ENCODE measurements at places on chromosomes 6 and 20.

- no peak for DNase-seq
Observed at GRCh38 chr6:84696166-84696565, 68.2 kb downstream of the TBX18 start.

DNA sequence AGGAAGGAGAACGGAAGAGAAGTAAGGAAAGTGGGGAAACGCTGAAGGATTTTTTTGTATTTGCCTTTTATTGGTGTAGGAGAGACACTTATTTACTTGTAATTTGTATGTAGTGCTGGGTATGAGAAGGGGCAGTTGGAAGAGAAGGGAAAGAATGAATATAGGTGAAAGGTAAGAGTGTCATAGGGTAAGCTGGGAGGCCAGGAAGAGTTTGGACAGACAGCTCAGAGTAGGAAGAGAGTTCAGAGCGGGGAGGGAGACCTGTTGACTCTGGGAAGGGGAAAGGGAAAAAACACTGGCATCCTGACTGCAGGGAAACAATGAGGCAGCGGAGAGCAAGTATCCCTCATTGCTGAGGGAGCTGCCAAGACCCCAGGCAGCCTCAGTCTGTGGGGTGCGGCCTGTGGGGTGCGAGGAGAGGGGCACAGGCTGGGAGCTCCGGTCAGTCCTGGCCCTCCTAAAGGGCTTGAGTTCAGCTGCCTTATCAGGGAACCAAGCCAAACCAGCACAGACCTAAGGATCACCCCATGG lies 3.1 kb downstream of the TRAF3IP2 start:
- no peak for DNase-seq

DNA sequence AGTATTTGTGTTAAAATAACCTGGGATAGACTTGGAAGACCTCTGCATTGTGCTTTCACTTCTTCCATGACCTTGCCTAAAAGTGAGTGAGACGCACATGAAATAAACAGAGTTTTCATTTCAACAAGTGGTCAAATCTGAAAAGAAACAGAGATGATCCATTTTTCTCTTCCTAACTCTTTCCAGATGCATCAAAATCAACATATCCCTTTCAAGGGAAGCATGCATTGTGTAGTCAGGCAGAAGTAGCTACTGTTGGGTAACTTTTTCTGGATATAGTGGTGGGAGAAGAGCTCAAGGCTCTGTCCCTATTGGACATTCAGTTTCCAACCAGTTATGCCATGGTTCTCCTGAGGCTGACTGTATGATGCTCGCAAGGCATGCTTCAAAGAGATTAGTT lies 233.0 kb upstream of the JAG1 start:
- DNase-seq: no peak

DNA sequence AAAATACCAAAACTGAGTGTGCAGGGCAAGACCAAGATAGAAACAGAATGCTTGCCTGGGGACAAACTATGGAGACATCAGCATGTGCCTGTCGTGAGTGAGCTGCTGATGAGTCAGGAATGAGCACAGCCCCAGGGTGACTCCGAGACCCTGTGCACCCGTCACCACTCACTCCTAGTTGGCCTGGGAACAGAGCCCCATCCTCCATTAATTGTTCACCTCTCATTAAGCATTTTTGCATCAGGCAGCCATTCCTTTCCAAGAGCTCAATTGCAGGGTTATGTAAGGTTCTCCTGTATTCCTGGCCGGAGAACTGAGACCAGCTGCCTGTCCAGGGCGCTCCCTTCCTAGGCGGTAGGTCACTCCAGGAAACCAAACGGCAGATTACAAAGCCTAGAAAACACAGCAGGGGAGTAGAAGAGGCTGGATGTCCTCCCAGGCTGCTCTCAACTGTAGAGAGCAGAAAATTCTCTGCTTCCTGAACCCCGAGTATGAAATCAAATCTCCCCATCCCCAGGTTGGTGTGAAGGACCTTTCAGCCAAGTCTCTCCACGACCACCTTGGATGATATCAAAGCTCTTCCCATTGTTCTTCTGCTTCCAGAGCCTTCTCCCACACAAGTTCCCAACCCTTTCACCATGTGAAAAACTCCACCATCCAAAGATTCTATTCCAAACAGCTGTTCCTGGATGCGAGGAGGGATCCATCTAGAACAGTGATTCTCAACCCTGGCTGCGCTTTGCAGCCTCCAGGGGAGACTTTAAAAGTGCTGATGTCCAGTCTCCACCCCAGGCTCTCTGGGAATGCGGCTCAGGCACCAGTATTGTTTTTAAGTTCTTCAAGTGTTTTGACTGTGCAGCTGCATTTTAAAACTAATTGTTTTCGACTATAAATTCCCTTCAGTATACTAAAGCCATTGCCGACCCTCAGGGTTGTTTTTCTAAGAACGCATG lies 532.6 kb upstream of the JARID2 start:
- no peak for DNase-seq

Data from caudate nucleus (tissue), 63 donors.